ENCODE measurements at places on chromosomes 6 and 20.

- DNase-seq: no peak
These were observed 42.8 kb upstream of the DSE start for GRCh38 chr6:116327803-116328527.

GRCh38 chr6:21850691-21851090 lies 257.1 kb downstream of the SOX4 start:
- DNase-seq: no peak

DNA sequence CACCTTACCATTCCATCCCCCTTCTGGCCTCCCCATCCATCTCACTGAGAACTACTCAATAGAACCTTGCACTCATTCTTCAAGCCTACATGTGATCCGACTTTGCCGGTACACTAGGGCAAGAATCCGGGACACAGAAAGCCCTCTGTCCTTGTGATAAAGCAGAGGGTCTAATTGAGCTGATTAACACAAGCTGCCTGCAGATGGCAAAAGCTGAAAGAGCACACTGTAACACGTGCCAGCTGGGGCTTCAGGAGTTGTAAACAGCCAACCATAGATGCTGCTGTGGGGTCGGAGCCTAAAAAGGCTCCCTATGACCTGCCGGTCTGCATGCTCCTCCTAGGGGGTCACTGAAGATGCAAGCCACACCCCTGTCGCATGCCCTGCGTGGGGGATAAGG lies 124.1 kb downstream of the RNF144B start:
- no peak for DNase-seq

DNA sequence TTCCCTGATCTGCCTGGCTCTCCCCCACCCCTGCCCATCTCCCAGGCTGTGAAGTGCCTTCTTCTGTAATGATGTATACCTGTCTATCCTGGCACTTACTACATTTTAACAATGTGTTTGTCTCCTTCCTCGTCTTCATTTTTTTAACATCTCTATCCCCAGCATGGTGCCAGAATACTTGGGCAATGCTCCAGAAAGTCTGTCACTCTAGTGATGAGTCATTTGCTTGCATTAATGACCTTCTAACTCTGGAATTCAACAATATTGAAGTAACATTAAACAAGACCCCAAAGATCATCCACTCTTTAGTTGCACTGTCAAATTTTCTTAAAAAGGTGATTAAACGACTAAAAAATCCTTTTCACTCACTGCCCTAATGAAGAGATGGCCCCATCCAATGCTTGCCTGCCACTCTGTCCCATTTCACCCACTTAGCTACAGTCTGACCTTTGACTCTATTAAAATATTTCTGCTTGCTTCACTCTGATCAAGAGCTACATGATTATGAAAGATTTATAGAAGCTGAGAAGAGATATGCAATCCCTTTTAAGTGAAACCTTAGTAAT lies 7.7 kb upstream of the KLHL31 start:
- peak; percentile 68 for DNase-seq

DNA sequence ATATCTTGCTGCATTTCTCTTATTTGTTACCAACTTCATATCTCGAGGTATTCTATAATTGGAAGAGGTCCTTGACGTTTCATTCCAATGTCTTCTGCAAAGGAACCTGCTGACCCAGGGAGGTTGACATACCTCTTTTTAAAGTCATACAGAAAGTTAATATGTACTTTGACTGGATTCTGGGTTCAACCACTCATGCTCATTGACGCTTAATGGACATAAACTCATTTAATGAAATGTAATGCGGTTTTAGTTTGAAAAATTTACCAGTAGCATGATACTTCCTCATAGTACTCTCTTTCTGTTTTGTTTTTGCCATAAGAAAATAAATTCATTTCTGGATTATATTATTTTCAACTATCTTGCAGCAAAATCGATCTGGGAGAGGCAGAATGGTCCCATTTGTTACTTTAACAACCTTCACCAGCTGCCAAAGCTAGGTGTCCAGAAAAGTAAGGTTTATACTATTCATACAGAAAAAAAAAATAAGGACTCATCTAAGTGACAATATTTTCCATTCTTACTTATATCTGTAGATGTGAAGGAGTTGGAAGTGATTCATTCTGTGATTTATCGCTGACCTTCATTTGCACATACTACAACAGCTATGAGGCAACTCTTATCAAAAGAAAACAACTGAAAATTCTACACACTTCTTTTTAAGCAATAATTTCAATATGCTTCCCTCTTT lies 101.6 kb downstream of the ATXN1 start:
- no peak for DNase-seq

DNA sequence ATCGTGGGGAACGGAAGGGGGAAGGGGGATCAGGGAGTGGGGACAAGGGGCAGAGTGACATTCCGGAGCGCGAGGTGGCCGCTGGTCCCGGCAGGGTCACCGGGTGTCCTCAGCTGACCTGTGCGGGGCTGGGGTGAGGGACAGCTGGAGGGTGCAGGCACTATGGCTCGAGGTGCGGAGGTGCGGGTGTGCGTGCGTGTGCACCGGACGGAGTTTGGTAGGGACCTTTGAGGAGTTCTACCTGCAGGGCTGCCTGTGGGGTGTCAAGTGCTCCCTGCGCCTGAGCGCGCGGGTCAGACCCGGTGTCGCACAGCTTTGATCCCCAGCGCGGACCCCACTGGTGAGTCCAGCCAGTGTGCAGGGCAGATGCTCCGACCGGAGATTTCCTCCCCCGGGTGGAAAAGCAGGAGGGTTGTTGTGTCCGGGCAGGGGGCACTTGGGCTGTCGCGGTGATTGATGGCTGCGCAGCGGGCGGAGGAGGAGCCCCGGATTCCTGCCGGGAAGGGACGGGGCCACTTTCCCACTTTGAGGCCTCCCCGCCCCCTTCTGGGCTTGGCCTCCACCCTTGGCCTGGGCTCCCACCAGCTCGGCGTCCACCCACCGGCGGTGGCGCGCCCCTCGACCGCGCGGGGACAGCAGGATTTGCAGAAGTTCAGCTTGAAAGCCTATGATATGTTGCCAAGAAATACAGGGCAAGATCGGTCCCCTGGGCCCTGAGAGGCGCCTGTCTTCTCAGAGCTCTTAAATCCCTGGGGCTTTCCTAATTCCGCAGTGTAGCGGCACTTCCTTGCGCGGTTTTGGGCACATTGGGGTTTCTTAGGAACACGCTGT lies 658 bp downstream of the RIN2 start:
- DNase-seq: peak; percentile 87

- no peak for DNase-seq
These were observed 112.6 kb upstream of the CCN2 start for GRCh38 chr6:132063738-132064137.

DNA sequence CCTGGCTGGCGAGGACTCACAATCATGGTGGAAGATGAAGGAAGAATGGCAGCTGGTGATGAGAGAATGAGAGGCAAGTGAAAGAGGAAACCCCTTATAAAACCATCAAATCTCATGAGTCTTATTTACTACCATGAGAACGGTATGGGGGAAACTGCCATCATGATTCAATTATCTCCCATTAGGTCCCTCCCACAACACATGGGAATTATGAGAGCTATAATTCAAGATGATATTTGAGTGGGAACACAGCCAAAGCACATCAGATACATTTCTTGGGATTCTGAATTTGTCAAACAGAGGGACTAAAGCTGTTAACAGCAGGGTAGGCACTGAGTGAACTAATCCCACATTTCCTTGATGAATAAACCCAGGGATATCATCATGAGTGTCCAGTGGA lies 116.2 kb upstream of the PLCB4 start:
- peak; percentile 48 for DNase-seq
